ENCODE measurements at places on chromosomes 1 and 21. TPM values are rescaled to one million over a fixed set of nuclear protein-coding genes. Genes with fewer than 3 reads are reported as not detected.

Gene CALML6
- total RNA-seq: not detected

Gene NBPF20
- 1.0 TPM for total RNA-seq

Gene GABRD
- total RNA-seq: not detected

Gene KCNJ6
- under 0.01 TPM for total RNA-seq

Gene ZNF695
- 2.0 TPM for total RNA-seq

Gene LAPTM5
- 3.7 TPM for total RNA-seq

Gene S100A5
- not detected for total RNA-seq

Gene RIPPLY3
- not detected for total RNA-seq

Gene FAM72C
- total RNA-seq: 0.72 TPM

Gene ALPL
- 1.7 TPM for total RNA-seq

Gene SMG7
- 40.9 TPM for total RNA-seq

Gene TYW3
- 11.9 TPM for total RNA-seq

Gene S100A7
- not detected for total RNA-seq

Gene LDLRAP1
- 5.6 TPM for total RNA-seq

Gene CD48
- not detected for total RNA-seq

Gene FH
- 95.3 TPM for total RNA-seq

Gene GJA8
- not detected for total RNA-seq

Gene SEC22B
- 36.5 TPM for total RNA-seq

Gene ASAP3
- total RNA-seq: 14.5 TPM

Gene S100A8
- total RNA-seq: not detected

Gene ILDR2
- total RNA-seq: not detected

Gene CAMK2N1
- 72.7 TPM for total RNA-seq

Gene GBP1
- 22.9 TPM for total RNA-seq

Gene CYP4A22
- total RNA-seq: not detected

Gene ARHGAP30
- total RNA-seq: not detected

Gene EPHA10
- total RNA-seq: not detected

Gene MYOG
- 22.8 TPM for total RNA-seq

Gene GBP6
- 0.52 TPM for total RNA-seq

Gene ZNF644
- 40.4 TPM for total RNA-seq

Gene DUSP23
- 29.5 TPM for total RNA-seq

Gene SH3BGR
- 4.3 TPM for total RNA-seq

Gene MSH4
- total RNA-seq: not detected

Gene LAMC1
- total RNA-seq: 295 TPM

Gene HSD11B1
- total RNA-seq: 168 TPM

Gene PDZK1IP1
- not detected for total RNA-seq

Gene BCAR3
- total RNA-seq: 8.7 TPM

Gene COL6A1
- 1,740 TPM for total RNA-seq

Gene RUNX3
- 0.91 TPM for total RNA-seq

Gene COL11A1
- total RNA-seq: 8.0 TPM
